ENCODE measurements at places on chromosomes 2 and 18.

GRCh38 chr2:85410584-85411404, 628 bp upstream of the CAPG start:
- no peak for DNase-seq

DNA sequence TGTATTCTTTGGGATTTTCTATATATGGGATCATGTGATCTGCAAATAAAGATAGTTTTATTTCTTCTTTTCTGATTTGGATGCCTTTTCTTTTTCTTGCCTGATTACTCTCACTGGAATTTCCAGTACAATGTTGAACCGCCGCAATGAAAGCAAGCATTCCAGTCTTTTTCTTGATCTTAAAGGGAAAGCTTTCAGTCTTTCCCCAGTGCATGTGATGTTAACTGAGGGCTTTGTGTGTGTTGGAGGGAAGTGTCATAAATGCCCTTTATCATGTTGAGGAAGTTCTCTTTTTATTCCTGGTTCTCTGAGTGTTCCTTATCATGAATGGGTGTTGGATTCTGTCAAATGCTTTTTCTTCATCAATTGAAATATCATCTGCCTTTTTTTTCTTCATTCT, 16.9 kb upstream of the CYBRD1 start:
- DNase-seq = no peak

- no peak for DNase-seq
Measured at GRCh38 chr2:119246884-119247843, 23.5 kb downstream of the STEAP3 start.

- no peak for DNase-seq
Measured at GRCh38 chr2:134225841-134226240, 28.0 kb upstream of the MGAT5 start.

DNA sequence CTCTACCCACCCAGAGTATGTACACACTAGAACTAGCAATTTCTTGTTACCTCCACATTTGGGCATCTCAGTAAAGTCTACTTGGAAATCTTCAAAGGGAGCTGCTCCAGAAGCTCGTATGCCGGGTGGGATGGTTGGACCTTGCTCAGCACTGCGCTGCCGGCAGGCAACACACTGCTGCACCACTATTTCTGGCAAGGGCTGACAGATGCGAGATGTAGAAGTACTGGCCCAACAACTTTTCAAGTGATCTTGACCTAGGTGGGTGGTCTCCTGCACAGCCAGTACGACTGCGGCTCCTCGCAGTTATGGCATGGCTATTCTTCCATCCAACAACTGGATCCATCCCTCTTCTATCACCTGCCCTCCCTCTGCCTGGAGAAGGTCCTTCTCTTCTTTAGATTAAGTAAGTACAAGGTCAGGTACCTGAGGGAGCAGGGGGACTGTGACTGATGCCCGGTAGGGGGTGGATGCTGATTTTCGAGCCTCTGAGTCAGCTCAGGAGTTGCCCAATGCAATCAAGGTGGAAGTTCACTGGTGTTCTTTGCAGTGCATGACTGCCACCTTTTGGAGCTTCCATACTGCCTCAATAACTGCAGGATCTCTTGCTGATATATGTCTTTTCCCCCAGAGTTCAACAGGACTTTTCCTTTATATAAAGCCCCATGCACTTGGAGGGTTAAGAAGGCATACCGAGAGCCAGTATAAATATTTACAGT, 100.4 kb upstream of the SLC1A4 start:
- DNase-seq = no peak

DNA sequence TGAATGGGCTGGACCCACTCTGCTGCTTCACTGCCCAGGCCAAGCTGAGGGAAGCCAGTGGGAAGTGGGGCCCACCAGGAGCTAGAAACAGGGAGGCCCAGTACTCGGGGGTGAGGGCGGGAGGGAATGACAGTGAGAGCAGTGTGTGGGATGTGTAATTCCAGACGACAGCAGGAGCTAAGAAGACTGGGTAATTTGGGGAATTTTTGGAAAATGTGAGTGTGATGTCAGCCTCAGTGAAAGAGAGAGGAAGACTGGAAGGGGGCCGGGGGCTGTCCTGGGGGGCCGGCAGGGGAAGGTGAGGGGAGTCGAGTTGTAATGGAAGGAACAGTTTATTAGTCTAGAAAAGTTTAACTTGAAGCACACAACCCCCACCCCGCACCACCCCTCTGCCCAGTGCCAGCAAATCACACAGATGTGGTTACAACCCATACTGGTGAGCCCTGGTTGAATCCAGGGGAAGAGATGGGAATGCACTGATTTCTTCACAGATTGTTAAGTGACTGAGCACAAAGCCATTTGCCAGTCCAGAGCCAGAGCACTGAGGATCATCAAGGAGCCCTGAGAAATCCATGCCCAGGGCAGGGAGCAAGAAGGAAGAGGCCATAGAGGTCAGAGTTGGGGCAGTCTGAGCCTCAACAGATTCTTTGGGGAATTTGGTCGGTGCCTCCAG, 76.7 kb upstream of the PKDCC start:
- no peak for DNase-seq

- no peak for DNase-seq
Measured at GRCh38 chr2:129741165-129741564, 238.3 kb upstream of the RAB6C start.

DNA sequence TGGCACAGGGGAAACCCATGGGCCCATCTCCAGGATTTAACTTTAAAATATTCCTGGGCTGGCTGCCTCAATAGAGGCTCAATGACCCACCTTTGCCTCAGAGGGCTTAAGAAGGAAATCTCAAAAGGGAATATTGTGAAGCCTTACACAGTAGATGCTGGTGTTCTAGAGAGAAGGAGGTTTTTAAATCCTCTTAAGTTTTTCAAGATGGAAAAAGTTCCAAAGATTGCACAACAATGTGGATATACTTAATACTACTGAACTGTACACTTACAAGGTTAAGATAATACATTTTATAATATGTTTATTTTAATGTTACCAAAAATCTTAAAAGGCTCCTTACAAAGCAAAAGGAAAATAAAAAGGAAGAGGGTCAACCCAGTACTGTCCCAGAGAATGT, 54.9 kb upstream of the LCLAT1 start:
- no peak for DNase-seq

DNA sequence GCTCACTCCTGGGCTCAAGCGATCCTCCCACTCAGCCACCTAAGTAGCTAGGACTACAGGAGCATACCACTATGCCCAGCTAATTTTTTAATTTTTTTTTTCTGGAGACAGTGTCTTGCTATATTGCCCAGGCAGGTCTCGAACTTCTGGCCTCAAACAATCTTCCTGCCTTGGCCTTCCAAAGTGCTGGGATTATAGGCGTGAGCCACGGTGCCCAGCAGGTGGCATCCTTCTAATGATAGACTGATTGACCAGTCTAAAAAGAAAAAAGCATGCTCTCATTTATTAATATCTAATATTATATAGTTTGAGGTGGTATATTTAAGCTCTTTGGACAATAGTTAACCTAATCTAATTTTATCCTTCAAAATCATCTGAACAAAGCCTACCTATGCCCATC, 198.6 kb downstream of the CAMKMT start:
- peak; percentile 18 for DNase-seq

- DNase-seq = no peak
Measured at GRCh38 chr2:74670263-74670662, 16.2 kb downstream of the SEMA4F start.

- DNase-seq = no peak
Measured at GRCh38 chr2:66563473-66563872, 128.5 kb downstream of the MEIS1 start.

GRCh38 chr2:128451084-128452023, 132.7 kb upstream of the HS6ST1 start:
- no peak for DNase-seq

GRCh38 chr2:3405876-3406275, 26.4 kb downstream of the TRAPPC12 start:
- no peak for DNase-seq

DNA sequence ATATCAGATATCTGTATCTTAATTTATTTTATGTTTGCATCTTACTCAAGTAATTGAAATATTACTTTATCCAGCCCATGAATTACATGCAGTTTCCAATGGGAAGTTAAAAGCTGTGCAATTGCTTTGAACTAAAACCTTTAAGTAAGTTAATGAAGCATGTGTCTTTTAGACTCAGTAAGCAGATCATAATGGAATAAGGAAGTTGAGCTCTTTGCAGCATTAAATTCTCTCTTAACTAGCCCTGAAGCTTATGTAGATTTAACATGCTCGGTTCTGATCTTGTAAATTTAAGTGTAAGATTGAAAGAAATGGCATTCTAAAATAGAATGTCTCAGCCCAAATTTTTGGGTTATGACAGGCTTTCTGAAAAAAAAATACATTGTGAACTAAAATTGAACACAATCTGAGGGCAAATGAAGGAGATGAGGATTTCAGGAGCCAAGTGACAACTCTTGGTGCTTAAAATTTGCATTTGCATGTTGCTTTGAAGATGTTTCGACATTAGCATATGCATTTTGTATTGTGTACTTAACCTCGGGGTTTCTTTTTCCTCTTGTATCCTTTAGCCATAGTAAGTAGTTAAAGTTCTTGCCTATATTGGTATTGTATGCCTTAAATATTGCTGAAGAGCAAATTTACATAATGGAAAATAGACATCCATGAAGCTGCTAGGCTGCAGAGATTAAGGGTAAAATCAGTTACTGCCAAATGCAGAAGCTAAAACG, 297.8 kb upstream of the KCNJ3 start:
- no peak for DNase-seq

DNA sequence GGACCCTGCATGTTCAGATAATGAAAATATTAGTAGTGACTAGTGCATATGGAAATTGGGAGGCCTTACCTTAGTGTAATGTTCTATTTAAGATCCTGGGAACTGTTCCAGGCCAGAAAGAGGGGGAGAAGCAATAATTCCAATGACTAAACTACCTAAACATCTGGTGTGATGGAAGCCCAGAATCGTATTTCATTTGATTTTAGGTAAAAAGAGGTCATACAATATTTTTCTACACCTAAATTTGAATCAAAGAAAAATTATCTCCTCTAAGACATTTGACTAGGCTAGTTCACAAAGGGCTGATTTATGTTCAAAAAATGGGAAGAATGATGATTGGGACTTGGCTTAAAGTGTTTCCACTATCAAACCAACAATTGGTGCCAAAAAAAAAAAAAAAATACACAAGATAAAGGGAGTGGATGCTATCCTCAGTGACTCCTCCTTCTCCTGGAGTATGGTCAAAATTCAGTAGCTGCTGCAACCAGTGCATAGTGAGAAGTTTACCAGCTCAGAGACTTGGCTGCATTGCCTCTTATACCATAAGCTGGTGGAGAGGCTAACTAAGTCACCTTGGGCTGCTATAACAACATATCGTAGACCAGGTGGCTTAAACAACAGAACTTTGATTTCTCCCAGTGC, 1038.3 kb upstream of the ACVR2A start:
- DNase-seq = no peak

- no peak for DNase-seq
Measured at GRCh38 chr2:105393373-105394055, 5.3 kb downstream of the FHL2 start.

DNA sequence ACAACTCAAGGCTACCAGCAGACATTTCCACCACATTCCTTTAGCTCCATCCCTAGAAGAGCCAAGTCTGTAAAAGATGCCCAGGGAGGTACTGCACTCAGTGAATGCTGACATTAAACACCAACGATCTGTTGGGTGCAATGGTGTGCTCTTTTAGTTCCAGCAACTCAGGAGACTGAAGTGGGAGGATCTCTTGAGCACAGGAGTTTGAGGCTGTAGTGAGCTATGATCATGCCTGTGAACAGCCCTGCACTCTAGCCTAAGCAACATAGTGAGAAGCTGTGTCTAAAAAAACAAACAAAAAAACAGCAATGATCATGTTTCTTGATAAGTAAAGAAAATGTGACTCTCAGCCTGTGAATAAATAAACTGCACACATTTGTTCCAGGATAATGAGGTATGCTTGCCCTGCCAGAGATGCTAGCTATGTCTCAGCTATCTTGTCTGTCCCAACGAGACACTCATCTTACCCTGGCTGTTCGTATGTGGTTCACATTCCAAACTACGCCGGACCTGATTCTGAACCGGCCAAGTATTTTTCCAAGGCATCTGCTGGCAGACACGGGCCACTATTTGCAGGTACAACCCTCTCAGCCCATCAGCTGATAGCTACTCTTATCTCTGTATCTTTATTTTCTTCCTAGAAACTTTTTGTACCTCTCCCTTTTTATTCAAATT, 21.8 kb downstream of the TMEM182 start:
- no peak for DNase-seq

- DNase-seq = no peak
Measured at GRCh38 chr2:174762464-174762863, 1.8 kb downstream of the CHRNA1 start.

- DNase-seq = no peak
Measured at GRCh38 chr18:76821356-76821874, 942 bp upstream of the ZNF236 start.

DNA sequence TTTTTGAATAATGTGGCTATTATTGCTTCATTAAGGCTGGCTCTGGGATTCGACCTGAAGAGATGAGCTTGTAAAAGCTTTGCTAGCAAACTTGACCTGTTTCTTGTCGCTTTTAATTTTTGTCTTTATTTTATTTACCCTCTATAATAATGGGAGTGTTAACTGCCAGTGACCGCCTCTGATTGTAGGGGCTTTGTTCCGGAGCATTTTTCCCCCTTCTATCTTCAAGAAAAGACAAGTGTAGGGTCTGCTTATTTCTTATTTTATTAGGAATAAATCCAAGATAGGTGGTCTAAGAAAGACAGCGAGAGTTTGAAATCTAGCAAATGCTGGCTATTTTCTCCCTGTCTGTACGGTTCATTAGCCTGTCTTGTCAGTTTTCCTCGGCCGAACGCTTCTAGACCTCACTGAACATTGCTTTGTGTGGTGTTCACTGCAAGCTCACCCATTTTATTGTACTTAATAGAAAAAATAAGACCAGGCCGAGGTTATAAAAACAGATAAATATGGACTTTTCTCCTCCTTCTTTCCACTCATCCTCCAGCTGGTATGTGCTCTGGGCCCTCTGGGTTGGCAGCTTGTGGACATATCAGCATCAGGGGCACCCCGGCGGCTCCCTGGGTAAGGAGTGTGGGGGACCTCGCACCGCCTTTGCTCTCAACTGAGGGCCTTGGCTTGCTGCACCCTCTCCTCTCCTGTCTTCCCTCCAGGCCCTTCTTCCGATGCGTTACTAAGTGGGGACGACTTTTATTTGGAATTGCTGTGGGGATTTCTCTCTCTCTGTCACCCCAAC, 8.5 kb downstream of the MEIS1 start:
- DNase-seq = no peak

GRCh38 chr2:142131010-142131669, at the start of gene LRP1B:
Gene LRP1B (minus strand): TSS chr2:142131016. CDS start chr2:142130729, 287 bp downstream.
- DNase-seq = no peak

GRCh38 chr2:134642938-134643337, 75.9 kb downstream of the TMEM163 start:
- no peak for DNase-seq

DNA sequence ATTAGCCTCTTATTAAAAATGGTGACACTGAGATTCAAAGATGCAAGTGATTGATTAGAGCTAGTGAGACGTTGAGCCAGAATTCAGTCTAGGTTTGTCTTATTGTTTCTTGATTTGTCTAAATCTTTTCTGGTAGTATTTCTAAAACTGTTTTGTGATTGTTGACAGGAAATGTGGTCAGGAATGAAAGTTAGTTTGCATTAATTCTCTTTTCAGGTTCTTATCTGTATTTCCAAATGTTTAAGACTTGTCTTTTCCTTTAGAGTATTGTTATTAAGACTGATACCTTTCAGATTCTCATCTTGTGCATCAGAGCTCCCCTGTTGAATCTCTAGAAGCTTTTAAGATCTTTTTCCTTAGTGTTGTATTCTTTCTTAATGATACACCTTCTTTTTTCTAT, 89.3 kb downstream of the MBD5 start:
- DNase-seq = no peak
